ENCODE measurements at places on chromosomes 5 and 9.

GRCh38 chr5:180284149-180284548 lies 7.7 kb downstream of the MAPK9 start:
- no peak for DNase-seq

DNA sequence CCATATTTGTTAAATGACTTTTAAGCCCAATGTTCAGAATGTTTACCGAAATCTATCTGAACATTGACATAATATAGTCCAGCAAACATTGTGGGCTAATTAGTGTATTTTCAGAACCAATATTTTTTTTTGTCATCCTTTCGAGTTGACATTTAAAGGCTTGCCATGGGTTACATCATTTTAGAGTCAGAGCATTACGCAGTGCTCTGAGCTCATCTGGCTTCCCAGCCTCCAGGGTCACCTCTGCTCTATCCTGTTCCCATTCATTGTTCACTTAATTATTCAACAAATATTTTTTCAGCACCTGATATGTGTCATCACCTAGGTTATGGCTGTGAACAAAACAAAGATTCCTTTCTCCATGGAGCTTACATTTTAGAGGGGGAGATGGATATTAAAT lies 80.2 kb downstream of the SREK1 start:
- DNase-seq = no peak

GRCh38 chr9:130670644-130671043 lies 6.2 kb downstream of the PRDM12 start:
- no peak for DNase-seq

DNA sequence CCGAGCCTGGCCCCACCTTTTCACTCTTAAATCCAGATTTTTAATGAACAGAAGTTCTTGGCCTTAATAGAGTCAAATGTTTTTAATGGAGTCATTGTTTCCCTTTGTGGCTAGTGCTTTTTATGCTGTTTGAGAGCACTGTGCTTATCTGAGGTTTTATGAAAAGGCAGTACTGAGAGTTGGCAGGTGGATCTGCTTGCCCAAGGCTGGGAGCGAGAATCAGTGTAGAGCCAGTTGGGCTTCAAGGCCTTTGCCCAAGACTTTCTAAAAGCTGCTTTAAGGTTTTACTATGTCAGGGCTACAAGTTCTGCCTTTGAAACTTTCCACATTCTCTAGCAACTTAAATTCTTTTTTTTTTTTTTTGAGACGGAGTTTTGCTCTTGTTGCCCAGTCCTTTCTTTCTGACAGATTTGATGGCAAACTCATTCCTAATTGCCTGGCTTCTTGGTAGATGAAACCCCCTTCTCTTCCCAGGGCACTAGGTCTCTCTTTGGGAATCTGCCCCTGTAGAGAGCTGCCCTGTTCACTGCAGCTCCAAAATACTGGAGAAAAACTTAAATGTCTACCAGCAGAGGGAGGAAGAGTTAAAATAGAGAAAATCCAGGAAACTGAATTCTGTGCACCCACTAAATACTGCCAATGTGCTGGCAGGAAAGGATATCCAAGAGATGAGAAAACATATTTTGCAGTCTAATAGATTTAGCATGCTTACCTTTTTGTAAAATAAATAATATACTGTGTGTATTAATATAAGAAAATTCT lies 36.9 kb upstream of the CDK20 start:
- DNase-seq = no peak

- DNase-seq = no peak
Observed at GRCh38 chr5:56696900-56697299, 118.4 kb upstream of the MAP3K1 start.

GRCh38 chr5:127802477-127802865 lies 99.3 kb downstream of the CCDC192 start:
- DNase-seq = no peak

DNA sequence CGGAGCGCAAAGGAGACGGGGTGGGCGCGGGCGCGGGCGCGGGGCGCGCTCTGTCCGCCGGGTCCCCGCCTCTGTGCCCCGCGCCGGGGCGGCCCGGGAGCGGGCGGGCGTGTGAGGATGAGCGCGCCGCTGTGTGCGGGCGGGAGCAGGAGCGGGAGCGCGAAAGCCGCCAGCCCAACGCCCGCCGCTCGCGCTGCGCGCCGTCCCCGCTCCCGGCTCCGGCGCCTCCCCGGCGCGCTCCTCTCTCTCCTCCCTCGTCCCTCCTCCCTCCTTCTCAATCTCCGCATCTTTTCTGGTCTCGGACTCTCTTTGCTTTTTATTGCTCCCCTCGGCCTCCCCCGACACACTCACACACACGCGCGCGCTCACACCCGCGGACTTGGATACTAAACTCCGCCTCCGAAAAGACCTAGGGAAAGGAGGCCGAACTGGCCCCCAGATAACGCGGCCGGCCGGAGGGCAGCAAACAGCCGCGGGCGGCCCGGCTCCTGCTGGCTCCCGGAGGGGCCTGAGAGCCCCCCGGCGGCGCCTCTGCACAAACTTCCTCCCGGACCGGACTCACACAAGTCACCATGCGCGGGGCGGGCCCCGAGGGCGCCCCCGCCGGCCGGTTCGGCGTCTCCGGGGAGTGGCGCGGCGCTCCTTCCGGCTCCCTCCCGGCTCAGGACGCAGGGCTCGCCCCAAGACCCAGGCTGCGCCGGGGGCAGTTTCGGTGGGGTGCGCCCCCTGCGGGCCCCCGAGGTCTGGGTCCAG lies at the start of gene FIBCD1:
TSS of gene FIBCD1 (minus strand) at position 596 of the 753 bp plus-strand sequence. CDS start 640 bp downstream, outside the sequence.
- no peak for DNase-seq

GRCh38 chr9:77019926-77020412 lies 514 bp downstream of the FOXB2 start:
- DNase-seq = no peak

GRCh38 chr5:87781976-87782375 lies 369.2 kb upstream of the CCNH start:
- no peak for DNase-seq

- no peak for DNase-seq
Observed at GRCh38 chr9:18260521-18260920, 213.4 kb upstream of the ADAMTSL1 start.

- no peak for DNase-seq
Observed at GRCh38 chr5:146208916-146209522, 5.6 kb downstream of the RBM27 start.

DNA sequence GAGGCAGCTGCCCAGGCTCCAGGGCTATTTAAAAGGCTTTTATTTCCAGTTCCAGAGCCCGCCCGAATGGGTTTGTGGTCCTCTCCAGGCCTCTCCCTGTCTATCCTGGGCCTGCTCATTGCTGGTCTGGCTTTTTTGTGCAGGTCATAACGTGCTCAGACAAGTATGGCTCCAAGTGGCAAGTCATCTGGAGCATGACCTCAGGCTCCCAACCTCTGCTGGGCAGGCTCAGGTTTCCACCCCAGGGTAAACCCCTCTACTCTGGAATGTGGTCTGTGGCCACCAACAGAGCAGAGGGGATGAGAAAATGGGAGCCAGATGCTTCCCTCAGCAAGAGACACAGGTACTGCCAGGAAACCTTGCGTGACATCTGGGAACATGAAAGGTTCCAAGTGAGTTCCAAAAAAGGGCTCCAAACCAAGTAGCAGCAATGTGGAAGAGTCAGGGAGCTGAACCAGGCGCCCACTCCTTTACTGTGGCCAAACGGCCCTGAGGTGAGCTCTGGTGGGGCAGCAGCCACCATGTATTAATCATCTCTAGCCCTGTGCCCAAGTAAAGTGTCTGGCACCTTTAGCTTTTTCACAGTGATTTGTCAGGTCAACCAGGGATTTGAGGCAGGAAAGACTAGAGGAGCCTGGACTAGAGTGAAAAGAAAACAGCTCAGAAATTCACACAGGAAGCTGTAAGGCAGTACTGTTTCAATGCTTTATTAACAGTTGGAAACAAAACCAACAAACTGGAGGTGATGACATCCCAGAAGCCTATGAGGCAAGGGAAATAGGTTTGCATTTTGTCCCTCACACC lies 25.7 kb downstream of the PCDHGC5 start:
- no peak for DNase-seq

DNA sequence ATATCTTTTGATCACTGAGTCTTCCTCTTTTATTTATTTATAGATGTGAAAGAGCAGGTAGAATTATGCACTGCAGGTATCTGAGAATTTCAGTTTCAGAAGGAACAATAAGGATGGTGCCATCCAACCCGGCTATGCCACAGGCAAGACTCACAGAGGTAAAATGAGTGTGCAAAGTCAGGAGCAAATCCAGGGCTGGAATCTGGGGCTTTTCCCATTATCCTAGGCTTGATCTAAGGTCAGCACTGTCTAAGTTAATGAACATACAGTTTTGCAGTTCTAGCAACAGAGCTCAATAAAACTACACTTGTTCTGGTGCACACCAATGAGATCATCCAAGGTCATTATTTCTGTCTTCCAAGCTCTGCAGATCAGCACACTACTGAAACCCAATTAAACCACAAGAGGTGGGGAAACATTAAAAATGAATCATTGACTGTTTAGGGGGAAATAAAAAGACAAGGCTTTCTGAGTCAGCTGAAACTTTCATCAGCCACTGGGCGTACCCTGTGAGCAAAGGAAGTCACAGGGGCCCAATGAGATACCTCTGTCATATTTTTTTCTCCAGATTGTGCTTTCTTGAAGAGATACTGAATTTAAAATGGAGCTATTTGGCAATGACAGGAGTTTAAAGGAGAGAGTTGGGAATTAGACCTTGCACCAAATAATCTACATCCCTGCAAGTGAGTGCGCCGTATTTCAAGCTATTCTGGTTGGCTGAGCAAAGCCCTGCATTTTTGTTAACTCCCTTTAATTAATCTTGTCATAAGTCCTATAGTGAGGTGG lies 662.2 kb upstream of the ZNF608 start:
- no peak for DNase-seq

DNA sequence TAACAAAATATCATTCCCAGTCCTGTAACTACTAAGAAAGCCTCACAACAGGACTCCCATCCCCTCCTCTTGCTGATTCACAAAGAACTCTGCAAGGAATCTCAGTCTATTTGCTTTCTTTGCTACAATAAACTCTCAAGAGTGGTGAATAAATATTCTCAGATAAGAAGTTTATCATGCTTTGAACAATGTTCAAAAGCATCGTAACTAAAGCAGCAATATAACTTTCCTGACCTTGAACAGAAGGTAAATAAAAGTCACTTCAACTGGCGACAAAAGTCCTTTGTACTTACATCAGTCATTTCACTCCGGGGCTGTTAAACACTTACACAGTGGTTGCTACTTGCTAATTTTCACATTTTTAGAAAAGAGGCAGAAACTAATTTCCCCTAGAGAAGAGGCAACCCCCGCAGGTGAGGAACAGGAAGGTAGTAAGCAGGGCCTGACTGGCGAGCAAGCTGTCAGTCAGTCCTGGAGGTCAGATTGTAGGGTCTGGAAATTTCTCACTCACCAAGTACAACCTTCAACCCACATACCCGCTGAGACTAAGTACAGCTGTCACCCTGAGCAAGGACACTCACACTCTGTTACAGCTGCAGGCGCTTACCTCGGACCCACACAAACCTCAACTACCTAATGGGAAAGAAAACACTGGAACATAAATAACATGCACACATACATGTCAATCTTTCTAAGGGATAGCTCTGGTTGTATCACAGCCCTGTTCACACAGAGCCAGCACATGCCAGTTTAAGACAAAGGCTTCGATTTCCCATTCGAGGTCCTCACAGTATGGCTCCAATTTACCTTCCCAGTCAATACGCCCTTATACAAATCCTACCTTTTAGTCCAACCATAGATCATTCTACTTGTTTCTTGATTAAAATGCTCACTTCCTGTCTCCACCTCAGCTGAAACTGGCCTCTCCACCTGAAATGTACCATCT lies 104.6 kb upstream of the RETREG1 start:
- DNase-seq = no peak

DNA sequence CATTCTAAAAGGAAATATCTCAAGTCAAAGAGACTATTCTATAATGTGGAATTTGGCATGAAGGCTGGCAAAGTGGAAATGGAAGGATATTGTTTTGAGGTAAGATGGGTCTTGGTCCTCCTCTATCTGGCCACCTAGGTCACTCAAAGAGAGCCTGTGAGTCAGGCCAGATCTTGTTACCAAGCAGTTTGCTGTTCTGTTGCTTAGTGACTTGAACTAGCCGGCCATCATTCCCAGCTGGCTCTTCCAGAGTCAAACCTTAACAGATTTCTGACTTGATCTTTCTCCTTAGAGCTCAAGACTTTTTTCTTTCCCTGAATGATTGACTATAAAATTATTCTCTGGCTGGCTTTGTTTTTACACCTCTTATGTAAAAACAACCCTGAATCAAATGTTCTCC lies 136.1 kb downstream of the PDE4D start:
- DNase-seq = no peak

DNA sequence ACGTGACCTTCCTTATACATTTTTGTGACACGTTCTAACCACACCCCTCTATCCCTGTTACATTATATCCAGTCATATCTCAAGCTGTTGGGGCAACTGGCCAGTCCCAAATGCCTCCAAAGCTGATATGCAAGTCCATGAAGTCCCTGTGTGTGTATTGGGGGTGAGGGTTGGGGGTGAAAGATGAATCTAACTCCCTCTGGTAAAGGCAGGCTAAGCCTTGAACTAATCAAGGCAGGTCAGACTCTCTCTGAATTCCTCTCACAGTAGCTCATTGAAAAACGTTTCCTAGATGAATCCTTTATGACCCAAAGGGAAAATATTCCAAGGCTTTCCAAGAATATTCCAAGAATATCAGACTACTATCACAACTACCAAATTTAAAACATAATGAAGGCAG lies 174.4 kb downstream of the MUSK start:
- no peak for DNase-seq

GRCh38 chr5:77031891-77032290 lies 1.7 kb downstream of the AGGF1 start:
- DNase-seq = no peak

DNA sequence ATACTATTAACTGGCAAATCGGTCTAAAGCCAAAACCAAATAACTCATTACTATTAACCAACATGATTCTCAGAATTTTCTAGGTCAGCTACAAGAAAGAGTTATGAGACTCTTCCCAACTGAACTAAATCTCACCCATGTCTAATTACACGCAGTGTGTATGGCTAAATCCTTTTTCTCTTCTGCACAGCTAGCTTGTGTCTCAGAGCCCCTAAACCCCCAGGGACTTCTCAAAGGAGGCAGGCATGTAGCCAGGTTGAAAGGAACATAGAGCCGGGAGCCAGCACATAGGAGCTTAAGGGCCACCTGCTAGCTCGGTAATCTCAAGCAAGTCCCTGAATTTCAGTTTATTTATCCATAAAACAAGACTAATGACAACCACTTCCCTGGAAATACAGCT lies 2.2 kb upstream of the GZMK start:
- DNase-seq = no peak

GRCh38 chr5:31983851-31984250 lies 190.3 kb downstream of the GOLPH3 start:
- no peak for DNase-seq

Data from right cardiac atrium (tissue), 5 donors.